Daoy (cell line): ENCODE measurements at places on chromosomes 7 and 10. TPM values are rescaled to one million over a fixed set of nuclear protein-coding genes. Genes with fewer than 3 reads are reported as not detected.

DNA sequence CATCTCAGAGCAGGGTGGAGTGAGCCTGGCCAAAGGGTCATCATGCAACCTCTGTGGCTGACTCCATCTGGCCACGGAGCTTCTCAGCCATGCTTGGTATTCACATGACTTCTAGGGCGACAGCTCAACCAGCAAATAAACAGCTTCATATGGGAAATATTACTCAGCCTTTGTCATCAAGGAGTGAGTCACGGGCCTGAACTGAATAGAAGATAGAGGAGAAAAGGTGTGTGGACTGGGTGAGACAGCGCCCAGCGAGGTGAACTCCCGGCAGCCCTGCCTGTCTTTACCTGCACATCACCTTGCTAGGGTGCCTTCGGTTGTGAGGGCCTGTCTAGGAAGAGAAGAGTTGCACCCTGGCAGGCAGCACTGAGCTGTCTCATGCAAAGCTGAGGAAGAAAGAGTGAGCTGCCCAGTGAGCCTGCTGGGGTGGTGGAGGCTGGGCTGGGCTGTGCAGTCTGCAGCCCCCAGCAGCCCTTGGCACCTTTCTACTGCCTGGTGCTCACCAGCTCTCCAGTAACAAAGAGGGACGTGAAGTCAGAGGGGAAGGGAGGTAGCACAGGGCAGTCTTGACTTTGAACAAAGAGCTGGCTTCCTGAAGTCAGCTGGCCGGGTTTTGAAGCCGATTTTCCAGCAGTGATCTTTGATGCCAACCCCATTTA is 114.2 kb downstream of the EGFR start:
- peak; percentile 99 for DNase-seq

- DNase-seq = no peak
Measured at GRCh38 chr7:141567432-141567831, 16.2 kb downstream of the AGK start.

GRCh38 chr10:91816981-91817380 is 18.8 kb downstream of the TNKS2 start:
- no peak for DNase-seq

- no peak for DNase-seq
Measured at GRCh38 chr7:5777932-5778331, 3.5 kb downstream of the RNF216 start.

The NODAL gene
- total RNA-seq = not detected in 2 replicates
